ENCODE measurements at places on chromosomes 2 and 18. TPM values are rescaled to one million over a fixed set of nuclear protein-coding genes. Genes with fewer than 3 reads are reported as not detected.

IL18R1 gene
- 7.6 TPM for total RNA-seq

RRM2 gene
- total RNA-seq, result 2.7 TPM

ASB18 gene
- not detected for total RNA-seq

ARHGAP15 gene
- total RNA-seq, result 2.3 TPM

DNA sequence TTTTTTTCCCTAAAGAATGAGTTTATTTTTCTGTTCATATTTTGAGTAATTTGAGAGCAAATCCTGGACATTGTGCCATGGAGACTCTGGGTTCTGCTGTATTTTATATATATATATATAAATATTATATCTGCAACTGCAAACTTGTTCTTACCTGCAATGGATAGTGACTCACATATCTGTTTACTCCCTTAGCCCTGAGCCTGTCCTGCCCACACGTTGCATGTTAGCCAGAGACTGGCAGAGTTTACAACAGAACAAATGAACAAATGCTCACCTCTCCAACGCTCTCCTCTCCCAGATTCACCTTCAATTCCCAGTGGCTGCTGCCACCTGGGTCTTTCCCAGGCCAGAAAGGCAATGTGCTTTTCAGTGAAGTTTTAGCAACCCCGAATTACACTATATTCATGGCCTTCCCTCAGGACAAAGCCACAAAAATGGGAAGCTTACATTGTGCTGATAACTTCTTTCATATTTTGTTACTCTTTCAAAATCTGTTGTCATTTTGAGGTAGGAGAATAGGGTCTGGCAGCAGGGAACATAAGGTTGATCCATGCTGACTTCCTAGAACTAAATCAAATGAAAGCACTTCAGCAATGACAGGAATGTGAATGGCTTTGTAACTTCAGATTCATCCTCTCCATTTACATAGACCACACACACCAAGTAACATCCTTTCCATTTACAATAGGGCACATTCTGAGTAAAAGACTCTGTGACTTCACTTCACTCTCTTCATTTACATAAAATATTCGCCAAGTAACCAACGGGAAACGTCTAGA lies 105.4 kb upstream of the FAM110C start:
- no peak for DNase-seq

GRCh38 chr2:28035816-28036215 lies 145.3 kb downstream of the BABAM2 start:
- DNase-seq, result no peak

GRCh38 chr18:61984349-61984748 lies 91.5 kb upstream of the RNF152 start:
- no peak for DNase-seq

GRCh38 chr2:181300600-181301291 lies 156.4 kb upstream of the ITGA4 start:
- no peak for DNase-seq

GRCh38 chr18:68417166-68417799 lies 297.6 kb downstream of the TMX3 start:
- no peak for DNase-seq

DNA sequence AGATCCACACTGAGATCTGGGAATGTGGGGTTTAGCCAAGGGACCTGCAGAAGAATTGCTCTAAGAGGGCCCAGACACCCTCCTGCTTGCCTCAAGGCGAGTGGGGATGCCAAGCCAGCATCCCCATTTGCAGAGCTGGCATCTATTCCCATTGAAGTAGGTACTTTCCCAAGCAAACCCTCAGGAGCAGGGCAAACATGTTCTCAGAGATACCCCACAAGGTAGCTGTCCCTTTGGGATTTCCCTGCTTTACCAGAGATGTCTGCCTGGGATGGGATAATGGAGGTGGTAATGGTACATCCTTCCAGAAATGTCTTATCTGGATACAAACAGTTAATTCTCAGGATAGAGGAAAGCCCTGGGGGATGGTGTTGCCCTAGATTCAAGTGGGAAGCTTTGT lies 51.2 kb downstream of the GYPC start:
- peak; percentile 21 for DNase-seq

- no peak for DNase-seq
Observed at GRCh38 chr2:238847841-238848690, at the start of gene TWIST2. TWIST2 (plus strand) TSS chr2:238848085; CDS start chr2:238848216, 131 bp downstream.

- no peak for DNase-seq
Observed at GRCh38 chr2:219228911-219229304, 528 bp downstream of the ATG9A start.

- DNase-seq, result no peak
Observed at GRCh38 chr2:149579972-149580882, 7.3 kb downstream of the MMADHC start.
